Cardiac fibroblast (primary cell): ENCODE measurements at places on chromosomes 3 and 15.

DNA sequence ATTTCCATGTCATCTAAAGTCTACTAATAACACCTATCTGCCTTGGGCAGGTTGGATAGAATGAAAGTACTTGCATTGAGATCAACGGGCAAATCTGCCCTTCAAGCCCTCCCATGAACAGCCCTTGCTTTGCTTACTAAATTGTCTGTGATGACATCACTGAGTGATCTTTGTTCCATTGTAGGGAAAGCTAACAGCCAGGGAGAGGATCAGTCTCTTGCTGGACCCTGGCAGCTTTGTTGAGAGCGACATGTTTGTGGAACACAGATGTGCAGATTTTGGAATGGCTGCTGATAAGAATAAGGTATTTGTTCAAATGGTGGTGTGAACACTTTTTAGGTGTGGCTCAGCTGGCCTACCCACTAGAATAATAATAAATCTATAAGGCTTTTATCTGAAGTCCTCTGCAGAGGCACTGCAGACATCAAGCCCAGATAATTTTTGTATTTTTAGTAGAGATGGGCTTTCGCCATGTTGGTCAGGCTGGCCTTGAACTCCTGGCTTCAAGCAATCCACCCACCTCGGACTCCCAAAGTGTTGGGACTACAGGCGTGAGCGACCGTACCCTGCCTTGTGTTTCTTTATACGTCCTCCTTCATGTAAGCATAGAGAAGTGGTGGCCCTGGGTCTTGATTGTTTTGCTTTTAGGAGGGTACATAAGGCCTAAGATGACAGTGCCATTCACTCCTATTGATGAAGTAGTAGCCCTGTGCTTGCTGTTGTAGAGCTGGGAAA lies 5.7 kb downstream of the PCCB start:
- DNase-seq: no peak

DNA sequence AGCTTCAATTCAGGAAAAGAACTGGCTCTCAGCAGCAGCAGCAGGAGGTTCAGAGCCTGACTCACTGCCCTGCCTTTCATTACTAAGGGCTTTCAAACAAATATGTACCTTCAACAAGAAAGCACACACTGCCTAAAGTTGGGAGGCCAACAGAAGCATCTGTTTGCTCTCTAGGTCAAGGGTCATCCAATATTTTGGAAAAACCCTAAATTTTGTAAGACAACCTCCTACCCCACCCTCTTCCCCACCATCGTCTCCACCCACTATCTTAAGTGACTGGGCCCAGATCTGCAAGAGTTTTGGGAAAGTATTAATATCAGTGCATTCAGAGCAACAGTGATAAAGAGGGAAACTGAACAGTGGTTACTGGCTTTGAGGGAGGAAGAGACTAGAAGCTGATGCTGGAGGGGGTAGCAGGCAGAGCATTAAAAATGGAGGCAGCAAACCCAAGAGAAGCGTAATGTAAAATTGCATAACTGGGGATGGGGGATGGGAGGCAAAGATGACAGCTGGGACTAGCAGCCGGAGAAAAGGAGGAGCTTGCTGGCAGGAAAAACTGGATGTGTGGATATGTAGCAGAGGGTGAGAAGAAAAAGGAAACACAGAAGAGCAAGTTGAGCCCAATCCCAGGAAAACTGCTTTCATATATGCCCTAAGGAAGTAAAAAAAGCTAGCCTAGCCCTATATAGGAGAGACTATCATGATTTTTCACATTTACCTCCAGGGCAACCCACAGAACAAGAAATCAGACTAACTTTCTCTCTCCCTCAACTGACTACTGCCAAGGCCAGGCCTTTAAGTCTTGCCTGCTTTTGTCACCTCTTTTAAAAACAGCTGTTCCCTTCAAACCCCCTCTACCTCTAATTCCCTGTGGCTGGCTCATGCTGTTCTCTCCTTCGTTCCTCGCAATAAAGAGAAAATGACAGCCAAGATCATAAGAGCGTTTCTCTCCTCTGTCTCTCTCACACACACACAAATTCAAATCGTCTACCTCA lies 31.4 kb downstream of the NPTN start:
- peak; percentile 78 for DNase-seq

GRCh38 chr15:94631608-94632007 lies 400.2 kb downstream of the MCTP2 start:
- DNase-seq: no peak

DNA sequence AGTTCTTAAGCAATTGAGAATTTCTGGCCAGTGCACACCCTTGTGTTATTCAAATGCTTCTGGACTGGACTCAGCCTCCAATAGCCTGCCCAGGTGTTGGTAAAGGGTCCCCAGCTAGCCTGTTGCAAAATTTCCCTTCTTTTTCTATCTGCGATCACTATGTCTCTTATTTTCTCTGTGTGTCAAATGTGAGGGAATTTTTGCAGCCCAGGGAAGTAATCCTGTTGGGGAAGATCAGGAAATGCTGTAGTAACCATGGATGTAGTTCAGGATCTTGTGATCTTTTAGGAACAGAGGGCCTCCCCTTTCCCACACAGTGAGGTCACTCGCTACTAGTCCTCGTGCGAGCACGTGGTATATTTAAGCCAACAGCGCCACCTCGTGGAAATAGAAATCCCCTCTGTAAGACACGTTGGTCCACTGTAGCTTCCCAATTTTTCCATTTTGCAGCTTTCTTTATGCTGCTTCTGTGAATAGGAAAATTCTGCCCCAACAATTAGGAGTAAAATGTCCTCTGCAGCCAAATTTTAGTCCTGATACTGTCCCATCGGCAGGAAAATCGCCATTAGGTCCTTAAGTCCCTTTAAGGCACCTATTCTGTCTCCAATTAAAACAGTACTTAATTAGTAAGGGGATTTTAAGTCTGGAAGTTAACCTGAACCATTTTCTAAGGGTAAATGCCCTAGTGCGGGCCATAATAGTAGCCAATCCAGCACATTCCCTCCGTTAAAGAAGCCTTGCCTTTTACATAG lies 4.0 kb upstream of the SMCO1 start:
- peak; percentile 85 for DNase-seq

- DNase-seq: peak; percentile 96
These were observed 60.6 kb upstream of the GOLGA8B start for GRCh38 chr15:34644061-34644460.

- no peak for DNase-seq
These were observed 5.9 kb downstream of the TTLL3 start for GRCh38 chr3:9815986-9816385.

- DNase-seq: peak; percentile 76
These were observed 404.4 kb upstream of the KCNMB2 start for GRCh38 chr3:178131801-178132200.

GRCh38 chr3:24763393-24763792 lies 268.7 kb upstream of the THRB start:
- DNase-seq: peak; percentile 3

- DNase-seq: no peak
These were observed 210.0 kb upstream of the PPP2R3A start for GRCh38 chr3:135755330-135756105.

DNA sequence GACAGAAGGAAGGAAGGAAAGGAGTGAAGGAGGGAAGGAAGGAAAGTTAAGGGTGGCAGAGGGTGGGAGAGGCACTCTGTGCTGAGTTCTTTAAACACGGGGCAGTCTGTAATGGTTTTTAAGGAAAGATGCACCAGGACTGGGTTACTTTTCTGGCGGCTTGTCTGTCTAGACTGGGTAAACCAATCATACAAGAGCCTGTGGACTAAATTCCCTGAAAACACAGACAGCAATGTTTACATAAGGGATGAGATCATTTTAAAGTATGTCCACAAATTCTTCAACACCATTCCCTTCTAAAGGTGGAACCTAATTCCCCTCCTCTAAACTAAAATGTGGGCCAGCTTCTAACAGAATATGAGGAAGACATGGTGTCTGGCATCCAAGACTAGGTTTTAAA lies 235.5 kb upstream of the IGF1R start:
- no peak for DNase-seq

GRCh38 chr3:18234717-18235335 lies 190.3 kb downstream of the SATB1 start:
- peak; percentile 25 for DNase-seq

DNA sequence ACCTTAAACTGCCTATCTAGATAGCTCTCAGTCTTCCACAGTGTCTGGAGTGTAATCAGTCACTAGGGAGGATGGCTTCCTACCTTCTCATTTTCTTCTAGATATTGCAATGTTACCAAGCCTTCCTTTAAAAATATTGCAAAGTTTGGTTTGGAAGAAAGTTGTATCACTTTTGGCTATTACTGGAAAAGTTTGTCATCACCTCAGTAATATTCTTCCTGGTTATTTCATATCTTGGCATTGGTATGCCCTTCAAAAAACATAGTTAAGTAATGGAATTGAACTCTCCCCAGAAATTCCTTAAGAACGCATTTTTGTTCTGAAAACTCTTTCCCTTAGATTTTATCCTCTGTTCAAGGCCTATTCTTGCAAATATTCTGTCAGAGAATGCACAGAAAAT lies 179.3 kb upstream of the MME start:
- no peak for DNase-seq

GRCh38 chr3:194328053-194328657 lies 23.0 kb downstream of the CPN2 start:
- peak; percentile 56 for DNase-seq

DNA sequence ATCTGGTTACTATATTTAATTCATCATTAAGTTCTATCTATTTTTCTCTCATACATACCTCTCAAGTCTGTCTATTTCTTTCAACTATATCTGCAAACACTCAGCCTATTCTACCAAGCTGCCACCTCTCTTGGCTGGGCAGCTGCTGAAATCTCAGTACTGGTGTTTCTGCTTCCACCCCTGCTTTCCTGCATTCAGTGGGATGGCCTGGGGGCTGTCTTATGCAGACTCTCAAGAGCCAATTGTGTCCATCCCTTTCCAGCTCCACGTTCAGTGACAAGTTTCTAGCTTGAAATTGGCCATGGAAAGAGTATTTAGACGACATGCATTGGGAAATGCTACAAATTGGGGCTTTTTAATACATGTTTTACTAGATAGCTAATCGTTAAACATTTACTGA lies 378.4 kb upstream of the DPPA4 start:
- no peak for DNase-seq

DNA sequence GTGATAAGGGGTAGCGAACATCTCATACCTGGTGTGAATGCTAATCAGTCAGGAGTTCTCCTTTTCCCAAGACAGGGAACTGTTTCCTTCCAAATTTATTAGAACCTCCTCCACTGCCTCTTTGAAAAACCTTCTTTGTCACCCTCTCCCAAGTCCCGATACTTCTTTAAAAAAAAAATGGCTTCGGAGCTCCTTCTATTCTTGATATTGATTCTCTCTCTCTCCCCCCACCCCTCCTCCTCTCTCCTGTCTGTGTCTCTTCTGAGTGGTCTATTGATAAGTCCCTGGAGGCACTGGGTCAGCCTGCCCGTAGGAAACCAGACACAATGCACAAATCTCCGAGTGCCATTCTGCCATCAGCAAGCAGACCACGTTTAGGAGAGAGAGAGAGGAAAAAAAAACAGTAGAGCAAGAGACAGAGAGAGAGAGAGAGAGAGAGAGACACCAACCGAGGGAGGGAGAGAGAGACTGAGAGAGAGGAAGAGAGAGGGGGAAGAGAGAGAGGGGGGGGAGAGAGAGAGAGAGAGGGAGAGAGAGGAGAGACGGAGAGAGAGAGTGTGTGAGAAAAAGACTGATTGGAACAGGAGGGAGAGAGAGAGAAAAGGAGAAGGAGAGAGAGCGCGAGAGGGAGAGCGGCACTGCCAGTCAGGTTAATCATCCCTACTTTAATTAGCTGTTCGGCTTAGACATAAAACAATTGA lies 160.9 kb downstream of the TIGIT start:
- peak; percentile 55 for DNase-seq

GRCh38 chr15:89221543-89221942 lies at the start of gene RLBP1:
Gene RLBP1, minus strand, starts transcription at chr15:89221579. Its CDS starts 2,604 bp downstream, at chr15:89218975.
- no peak for DNase-seq

- no peak for DNase-seq
These were observed 614.4 kb upstream of the NR2F2 start for GRCh38 chr15:95715906-95716656.

DNA sequence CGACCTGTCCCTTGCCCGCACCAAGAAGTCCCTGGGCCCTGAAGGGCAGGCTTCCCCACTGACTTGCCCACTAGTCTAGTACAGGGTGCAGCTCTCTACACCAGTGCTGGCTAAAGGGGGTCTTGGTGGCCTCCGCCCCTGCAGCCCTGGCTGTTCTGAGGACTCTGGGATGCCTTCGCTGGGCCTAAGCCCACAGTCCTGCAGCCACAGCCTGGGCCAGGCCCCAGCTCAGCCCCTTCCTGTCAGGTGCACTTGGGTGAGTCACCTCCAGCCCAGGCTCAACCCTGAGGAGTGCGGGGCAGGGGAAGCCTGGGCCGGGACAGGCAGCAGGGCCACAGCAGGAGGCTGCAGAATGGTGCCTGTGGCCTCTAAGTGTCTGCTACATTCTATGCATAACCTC lies 971 bp downstream of the C3orf22 start:
- no peak for DNase-seq

DNA sequence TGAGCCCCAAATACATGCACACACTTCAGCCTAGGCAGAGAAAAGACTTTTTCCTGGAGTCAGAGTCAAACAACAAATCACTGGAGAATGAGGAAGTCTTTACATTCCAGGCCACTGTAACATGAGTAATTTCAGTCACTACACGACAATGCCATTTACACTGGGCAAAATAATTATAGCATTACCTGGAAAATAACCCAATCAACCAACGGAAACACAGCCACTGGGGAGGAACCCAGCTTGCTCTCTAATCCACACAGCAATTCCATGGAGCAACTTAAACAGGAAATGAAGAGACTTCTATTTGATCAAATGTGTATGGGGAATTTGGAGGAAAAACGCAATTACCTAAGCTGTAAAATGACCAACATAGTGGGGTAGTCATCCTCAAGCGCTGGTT lies 15.2 kb downstream of the FSTL1 start:
- peak; percentile 82 for DNase-seq
